ENCODE measurements at places on chromosomes 5 and 9.

DNA sequence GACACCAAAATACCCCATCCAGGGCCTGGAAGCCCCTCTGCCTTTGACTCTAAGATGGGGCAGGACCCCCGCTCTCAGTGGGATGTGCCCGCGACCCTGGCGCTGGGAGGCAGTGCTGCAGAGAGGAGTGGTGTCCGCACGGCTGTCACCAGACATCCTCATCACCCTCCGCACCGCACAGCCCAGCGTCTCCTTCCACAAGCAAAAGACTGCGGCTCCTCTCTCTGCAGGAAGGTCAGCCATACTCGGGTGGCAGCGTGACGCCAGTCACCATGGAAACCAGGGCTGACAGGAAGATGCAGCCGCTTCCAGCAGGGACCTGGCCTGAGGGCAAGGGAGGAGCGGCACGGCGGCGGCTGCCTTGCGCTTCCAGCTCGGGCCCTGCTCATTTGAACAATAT is 17.1 kb upstream of the SLC6A3 start:
- DNase-seq = no peak

- no peak for DNase-seq
Observed at GRCh38 chr5:159263569-159263905, 447 bp downstream of the UBLCP1 start.

DNA sequence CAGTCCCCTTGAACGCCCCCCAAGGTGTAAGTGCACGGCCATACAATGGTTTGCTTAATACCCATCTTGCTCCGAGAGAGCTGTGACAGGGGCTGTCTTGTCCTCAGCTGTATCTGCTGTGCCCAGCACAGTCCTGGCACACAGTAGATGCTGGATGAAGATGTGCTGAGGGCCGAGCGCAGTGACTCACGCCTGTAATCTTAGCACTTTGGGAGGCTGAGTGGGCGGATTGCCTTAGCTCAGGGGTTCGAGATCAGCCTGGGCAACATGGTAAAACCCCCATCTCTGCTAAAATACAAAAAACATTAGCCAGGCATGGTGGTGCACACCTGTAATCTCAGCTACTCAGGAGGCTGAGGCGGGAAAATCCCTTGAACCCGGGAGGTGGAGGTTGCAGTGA is 53.6 kb downstream of the C9orf50 start:
- DNase-seq = no peak

DNA sequence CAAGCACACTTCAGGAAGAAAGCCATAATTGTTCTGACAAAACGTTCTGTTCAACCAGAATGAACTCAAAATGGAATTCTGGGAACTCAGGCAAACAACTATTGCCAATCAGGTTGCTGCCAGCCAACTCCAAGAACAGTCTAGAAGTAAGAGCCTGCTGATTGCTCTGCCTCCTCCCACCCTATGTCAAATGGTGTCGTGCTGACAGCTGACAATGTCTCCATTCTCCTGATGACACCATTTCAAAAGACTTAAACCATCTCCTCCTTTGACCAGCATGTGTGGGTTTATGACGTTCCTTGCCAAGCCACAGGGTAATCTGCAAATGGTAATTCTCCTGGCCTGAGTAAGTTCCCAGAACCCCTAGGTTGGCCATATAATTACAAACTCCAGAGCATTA is 21.9 kb upstream of the PLIN2 start:
- no peak for DNase-seq

GRCh38 chr5:129400395-129400983 is 59.6 kb upstream of the ADAMTS19 start:
- no peak for DNase-seq

DNA sequence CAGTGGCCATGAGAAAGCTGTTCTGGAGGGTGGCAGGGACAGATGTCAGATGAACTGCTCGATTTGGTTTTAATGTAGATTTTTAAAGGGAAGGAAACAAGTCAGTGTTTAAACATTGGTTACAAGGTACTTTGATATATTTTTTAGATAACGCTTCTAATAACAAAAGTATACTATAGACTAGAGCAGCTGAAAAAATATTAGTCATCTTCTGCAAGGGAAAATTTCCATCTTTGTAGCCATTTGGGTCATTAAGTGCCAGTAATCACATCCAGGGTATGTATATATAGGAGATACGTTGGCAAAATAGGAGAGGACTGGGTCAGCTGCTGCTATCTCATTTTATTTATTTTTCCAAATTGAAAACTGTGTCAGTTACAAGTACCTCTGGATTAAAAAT is 69.0 kb downstream of the SV2C start:
- DNase-seq = no peak

All from activated CD4-positive, alpha-beta T cell treated with anti-CD3 and anti-CD28 coated beads, Interleukin-2, amount 50 U/mL, for 24 hours (primary cell).